ENCODE measurements at places on chromosomes 2 and 18.

DNA sequence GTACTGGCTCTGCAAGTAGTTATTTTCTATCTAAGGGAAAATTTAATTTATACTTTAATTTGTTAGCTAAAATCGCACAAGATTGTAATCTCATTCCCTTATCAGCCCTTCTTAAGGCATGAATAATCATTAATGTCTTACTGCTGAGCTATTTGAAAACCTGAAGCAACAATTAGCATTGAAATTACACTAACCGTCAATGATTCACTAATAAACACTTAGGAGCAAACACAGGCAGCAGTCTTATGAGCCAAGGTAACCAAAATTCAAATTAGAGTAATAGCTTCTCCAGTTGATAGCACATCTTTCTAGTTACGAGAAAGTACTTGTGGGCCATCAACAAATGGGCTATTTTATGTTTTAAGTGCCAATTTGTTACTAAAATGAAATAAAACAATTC, 1289.7 kb downstream of the LRP1B start:
- no peak for DNase-seq

GRCh38 chr2:11967946-11968465, 221.6 kb downstream of the LPIN1 start:
- no peak for DNase-seq

DNA sequence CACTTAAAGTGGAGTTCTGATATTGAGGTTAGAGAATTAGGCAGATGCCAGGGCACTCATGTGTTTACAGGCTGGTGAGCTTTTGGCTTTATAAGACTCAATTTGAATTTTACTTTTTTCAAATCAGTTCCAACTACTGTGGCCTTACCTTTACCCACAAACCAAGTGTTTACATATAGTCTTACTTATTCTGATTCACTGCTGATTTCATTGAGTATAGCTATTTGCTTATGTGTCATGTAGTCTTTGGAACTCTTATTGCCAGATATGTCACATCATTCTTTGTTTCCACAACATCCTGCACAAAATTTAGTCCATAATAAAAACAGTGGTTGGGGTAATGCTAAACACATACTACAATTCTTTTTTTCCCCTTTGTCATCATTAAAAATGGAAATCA, 96.5 kb downstream of the XIRP2 start:
- DNase-seq, result no peak

DNA sequence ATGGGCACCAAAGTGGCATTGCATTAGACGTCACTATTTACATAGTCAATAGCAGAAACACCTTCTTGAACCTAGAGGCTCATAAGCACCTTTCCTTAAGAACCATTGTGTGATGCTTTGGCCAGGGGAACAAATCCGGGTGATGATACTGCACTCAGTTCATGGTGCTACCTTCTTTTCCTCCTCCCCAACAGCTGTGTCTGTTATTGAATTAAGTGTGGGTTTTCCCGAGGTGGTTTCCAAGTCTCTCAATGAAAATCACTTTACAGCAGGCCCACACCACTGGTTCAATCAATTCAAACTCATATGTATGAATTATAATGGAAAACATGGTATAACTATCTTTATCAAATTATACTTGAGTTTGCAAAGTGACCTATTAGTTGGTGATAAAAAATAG, 9.3 kb upstream of the EFEMP1 start:
- DNase-seq, result no peak

DNA sequence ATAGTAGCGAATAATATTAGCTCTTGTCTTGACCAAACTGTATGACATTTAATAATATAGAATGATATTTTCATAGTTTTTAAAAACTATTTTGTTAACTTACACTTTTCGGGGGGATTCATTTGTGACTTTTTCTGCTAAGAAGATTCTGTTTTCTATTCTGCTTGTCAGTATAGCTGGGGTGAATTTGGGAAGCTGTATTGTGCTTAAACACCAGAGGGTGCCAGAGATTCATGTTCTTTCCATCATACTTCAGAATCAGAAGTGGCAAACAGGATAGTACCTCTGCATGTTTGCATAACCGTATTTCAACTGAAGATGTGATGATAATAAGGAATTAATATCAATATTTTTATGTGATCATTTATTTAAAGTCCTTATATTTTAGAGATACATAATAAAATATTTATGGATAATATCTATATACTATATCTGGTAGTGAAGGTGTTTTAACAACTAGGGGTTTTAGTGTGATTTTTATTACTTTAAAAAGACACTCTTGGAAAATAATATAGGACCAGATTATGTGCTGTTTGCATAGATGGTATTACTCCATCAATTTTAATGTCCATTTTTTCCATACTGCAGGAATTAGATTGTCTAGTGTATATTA, 81.0 kb downstream of the TAF4B start:
- peak; percentile 65 for DNase-seq

DNA sequence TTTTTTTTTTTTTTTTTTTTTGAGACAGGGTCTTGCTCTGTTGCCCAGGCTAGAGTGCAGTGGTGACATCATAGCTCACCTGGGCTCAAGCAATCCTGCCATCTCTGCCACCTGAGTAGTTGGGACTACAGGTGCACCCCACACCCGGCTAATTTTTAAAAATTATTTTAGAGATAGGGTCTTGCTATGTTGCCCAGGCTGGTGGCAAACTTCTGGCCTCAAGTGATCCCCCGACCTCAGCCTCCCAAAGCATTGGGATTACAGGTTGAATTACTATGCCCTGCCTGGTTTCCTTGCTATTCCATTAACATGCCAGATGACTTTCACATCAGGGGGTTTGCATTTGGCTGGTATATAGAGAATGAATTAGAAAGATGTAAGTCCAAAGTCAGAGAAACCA, 253.2 kb downstream of the CAMKMT start:
- DNase-seq, result peak; percentile 22

DNA sequence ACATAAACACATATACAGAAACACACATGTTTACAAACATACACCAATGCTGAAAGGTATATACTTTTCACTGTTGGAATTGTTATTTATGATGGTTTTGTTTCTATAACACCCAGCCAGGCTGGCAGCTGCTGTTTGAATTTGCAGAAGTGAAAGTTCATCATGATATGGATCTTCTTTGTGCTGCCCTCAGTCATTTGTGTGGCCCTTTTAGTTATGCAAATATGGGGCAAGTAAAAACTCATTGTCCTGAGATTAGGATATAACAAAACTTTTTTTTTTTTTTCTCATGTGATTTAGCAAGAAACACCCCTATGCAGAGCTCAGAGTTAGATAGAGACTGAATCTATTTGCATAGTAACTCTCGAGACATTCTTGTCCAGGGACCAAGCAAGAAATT, 714.1 kb downstream of the KCNJ3 start:
- DNase-seq, result no peak

- no peak for DNase-seq
Observed at GRCh38 chr18:62037012-62037742, 144.4 kb upstream of the RNF152 start.

GRCh38 chr18:55878224-55878623, 290.2 kb upstream of the TCF4 start:
- no peak for DNase-seq

GRCh38 chr2:65360441-65360840, 72.0 kb downstream of the SPRED2 start:
- no peak for DNase-seq

- no peak for DNase-seq
Observed at GRCh38 chr2:66888791-66889631, 454.1 kb downstream of the MEIS1 start.

DNA sequence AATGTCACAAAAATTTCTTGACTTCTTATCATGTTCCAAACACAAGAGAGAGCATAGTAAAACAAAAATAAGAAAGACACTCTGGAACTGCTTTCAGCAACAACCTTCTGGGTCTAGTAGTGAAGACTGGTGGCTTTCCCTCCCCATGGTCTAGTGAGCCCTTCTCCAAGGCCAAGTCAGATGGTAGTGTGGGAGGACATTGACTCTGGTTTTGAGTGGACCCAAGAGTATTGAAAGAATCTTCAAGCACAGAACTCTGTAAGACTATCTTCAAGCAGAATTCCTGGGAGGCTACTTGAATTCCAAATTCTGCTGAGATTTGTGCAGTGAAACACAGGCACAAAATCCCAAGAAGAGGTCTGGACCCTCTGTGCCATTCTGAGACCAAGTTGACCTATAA, 21.1 kb downstream of the ANTXR1 start:
- no peak for DNase-seq

DNA sequence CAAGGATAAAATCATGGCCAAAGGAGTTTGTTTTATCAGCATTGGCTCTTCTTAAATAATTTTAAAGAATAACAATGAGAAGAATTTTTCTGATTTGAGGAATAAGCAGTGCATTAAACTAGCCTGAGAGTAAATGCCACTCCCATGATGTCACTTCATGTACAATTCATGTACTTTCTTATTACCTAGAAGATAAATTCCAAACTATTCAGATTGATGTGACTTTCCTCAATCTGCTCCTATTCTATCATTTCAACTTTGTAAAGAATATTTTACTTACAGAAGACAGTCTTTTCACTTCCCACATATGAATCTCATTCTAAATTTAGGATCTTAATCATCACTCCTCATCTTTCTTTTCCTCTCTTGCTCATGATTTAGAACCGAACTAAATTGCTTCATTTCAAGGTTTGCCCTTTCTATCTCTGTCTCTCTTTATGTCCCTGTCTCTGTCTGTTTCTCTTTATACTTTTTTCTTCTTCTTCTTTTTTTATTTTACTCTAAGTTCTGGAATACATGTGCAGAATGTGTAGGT, 1142.0 kb upstream of the PIK3C3 start:
- no peak for DNase-seq

DNA sequence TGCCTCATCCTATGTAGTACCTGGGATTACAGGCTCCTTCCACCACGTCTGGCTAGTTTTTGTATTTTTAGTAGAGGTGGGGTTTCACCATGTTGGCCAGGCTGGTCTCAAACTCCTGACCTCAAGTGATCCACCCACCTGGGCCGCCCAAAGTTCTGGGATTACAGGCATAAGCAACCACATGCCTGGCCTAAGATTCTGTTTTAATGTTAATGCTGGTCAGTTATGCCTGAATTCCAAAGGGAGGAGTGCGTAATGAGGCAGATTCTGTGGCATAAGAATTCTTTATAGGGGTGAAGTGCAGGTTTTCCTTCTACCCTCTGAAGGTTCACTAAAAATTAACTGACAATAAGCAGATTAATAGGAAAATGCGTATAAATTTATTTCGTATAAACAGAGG, 1343.8 kb upstream of the LRRTM1 start:
- DNase-seq, result no peak

GRCh38 chr2:178756343-178756742, 50.9 kb downstream of the TTN start:
- no peak for DNase-seq

- no peak for DNase-seq
Observed at GRCh38 chr18:11454040-11454439, 155.4 kb upstream of the SLC35G4 start.

GRCh38 chr18:23369266-23369665, 83.8 kb upstream of the RIOK3 start:
- DNase-seq, result peak; percentile 10

GRCh38 chr18:49738721-49739120, 74.6 kb downstream of the ACAA2 start:
- no peak for DNase-seq

- no peak for DNase-seq
Observed at GRCh38 chr2:33266467-33266866, 210.0 kb upstream of the RASGRP3 start.

GRCh38 chr2:151632993-151633565, 101.2 kb downstream of the NEB start:
- DNase-seq, result peak; percentile 8

- DNase-seq, result no peak
Observed at GRCh38 chr2:96594691-96595152, 43.4 kb downstream of the KANSL3 start.

DNA sequence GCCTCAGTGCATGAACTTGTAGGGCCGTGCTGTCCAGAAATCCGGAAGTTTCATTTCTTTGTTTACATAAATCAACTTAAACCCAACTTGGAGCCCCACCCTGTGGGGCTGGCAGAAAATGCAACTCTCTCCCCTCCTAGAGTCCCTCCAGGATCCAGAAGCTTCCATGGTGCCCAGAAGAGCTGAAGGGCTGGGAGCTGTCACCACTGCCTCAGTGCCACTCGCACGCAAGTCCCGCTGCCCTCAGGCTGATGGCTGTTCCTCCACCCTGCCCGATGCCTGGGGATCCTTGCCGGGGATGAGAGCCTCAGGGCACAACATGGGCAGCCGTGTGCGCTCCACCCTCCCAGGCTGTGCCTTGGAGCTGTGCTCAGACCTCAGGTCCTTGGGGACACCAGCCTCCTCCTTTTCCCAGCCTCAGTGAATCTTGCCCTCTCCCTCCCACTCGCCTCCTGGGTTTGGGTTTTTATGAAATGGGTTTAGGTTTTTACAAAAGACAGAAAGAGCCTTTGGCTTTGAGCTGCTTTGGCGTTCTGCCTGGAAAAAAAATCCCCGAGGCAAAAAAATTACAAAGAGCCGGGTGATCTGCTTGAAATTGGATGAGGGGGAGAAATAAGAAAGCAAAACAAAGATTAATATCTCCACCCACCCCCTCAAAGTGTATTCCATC, 155.2 kb downstream of the TWIST2 start:
- no peak for DNase-seq

DNA sequence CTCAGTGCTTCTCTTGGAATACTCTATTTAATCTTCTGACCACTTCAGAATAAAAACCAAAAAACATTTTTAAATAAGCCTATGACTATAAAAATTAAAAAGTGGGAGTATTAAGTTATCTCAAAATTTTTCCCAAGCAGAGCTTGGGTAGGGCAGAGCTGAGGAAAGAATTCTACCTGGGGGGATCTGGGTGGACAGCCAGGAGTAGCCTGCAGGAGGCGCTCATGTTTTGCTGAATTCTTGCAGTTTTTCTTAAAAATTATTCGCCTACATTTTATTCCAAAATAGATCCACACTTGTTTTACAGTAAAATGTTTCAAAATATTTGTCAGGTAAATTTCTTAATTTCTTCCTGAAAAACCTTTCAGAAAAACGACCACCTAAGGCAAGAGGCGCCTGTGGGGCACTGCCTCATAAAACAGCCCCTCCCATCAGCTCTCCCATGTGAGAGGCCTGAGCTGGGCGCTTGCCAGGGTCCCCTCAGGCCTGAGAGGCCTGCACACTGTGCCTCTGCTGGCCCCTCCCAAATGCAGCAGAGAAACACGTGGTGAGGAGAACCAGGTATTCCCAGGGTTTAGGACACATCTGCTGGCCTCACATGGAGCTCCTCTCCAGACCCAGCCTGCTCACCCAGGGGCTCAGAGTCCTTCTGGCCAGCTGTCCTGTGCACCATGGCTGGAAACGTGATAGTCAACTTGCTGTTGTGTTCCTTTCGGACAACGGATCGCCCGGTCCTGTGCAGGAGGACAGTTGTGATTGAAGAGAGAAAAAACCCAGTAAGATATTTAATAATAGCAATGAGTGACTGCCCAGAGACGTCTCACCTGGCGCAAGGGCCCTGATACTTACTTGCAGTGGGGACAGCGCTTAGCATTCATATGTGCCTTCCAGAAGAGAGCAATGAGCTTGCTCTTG, 17.5 kb downstream of the POLR1A start:
- DNase-seq, result no peak
